Lung (tissue), 17 donors: ENCODE measurements at places on chromosomes 6 and 20. TPM values are rescaled to one million over a fixed set of nuclear protein-coding genes. Genes with fewer than 3 reads are reported as not detected.

DNA sequence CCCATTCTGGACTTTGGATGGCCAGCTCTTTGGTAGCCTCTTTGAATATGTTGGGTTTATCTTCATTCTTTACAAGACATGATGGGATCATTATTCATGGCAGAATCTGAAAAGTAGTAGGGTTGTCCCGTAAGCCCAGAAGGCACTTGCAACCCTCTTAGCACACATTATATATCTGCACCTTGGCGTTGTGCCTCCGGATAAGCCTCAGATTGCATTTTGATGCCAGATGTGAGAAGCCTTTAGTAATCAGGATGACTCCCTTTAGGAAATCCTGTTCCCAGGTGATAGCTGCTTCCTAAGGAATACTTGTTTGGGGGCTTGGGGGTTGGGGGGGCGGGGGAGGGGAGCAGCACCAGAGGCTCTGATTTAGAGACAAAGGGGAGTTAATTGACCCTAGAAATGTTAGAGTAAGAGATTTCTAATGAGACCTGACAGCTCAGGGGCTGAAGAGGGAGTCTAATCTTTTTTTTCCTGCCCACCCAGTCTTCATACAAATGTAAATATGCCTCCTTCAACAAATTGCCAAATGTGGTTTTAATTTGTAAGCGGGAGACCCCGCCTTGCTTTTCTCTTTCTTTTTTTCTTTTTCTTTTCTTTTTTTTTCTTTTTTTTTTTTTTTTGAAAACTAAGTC is 55.1 kb downstream of the JAG1 start:
- no peaks in the 10 kb centered on the region for H3K4me1 ChIP-seq
- H3K27me3 ChIP-seq: no peaks in the 10 kb centered on the region
- no peak for DNase-seq
- H3K36me3 ChIP-seq: no peaks in the 10 kb centered on the region

DNA sequence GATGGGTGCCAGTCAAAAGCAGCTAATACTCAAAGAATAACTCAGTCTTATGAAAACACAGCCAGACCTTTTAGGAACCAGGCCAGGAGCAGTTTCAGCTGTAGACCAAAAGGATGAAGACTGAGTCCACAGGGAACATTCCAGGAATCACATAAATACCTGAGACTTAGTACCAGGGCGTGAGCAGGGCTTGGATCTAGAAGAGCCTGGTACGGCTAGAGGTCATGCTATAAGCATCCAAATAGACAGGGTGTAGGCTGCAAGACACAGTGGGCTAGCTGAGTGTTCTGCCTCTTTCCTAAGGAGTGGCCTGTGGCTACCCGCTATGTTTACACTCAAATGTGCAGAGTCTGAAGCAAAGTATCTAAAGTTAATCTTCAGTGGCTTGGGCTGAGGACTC is 29.5 kb upstream of the LRRC1 start:
- no peaks in the 10 kb centered on the region for H3K4me1 ChIP-seq
- H3K4me3 ChIP-seq: no peak overlapping the region
- no peaks in the 10 kb centered on the region for H3K27me3 ChIP-seq
- no peak overlapping the region for H3K27ac ChIP-seq
- no peaks in the 10 kb centered on the region for H3K36me3 ChIP-seq

GRCh38 chr6:166584853-166585429 is 1.5 kb downstream of the RAMACL start:
- H3K36me3 ChIP-seq: peaks cover 7% of the 10 kb centered on the region
- H3K4me1 ChIP-seq: no peaks in the 10 kb centered on the region
- H3K27me3 ChIP-seq: no peaks in the 10 kb centered on the region
- DNase-seq: no peak
- H3K27ac ChIP-seq: no peak overlapping the region

- no peak overlapping the region for H3K4me3 ChIP-seq
- H3K4me1 ChIP-seq: no peaks in the 10 kb centered on the region
- H3K27ac ChIP-seq: no peak overlapping the region
- no peak for DNase-seq
- no peaks in the 10 kb centered on the region for H3K27me3 ChIP-seq
- H3K36me3 ChIP-seq: no peaks in the 10 kb centered on the region
Measured at GRCh38 chr20:6829510-6830116, 62.1 kb downstream of the BMP2 start.

- H3K27ac ChIP-seq: no peak overlapping the region
- no peaks in the 10 kb centered on the region for H3K36me3 ChIP-seq
- no peaks in the 10 kb centered on the region for H3K27me3 ChIP-seq
- no peaks in the 10 kb centered on the region for H3K4me1 ChIP-seq
- no peak for DNase-seq
- H3K4me3 ChIP-seq: no peak overlapping the region
Measured at GRCh38 chr6:82337688-82338257, 25.8 kb upstream of the TPBG start.

- peaks cover 10% of the 10 kb centered on the region for H3K4me1 ChIP-seq
- peak overlapping the region; percentile 64 for H3K4me3 ChIP-seq
- H3K27ac ChIP-seq: no peak overlapping the region
- H3K27me3 ChIP-seq: no peaks in the 10 kb centered on the region
- no peak for DNase-seq
- H3K36me3 ChIP-seq: peaks cover 6% of the 10 kb centered on the region
Measured at GRCh38 chr6:2839195-2839981, 2.3 kb downstream of the SERPINB1 start.

GRCh38 chr20:19696620-19697019 is 61.4 kb upstream of the RIN2 start:
- H3K4me3 ChIP-seq: no peak overlapping the region
- DNase-seq: no peak
- H3K27ac ChIP-seq: no peak overlapping the region
- H3K36me3 ChIP-seq: no peaks in the 10 kb centered on the region
- H3K27me3 ChIP-seq: no peaks in the 10 kb centered on the region

- H3K27me3 ChIP-seq: no peaks in the 10 kb centered on the region
- no peak for DNase-seq
- H3K27ac ChIP-seq: no peak overlapping the region
Measured at GRCh38 chr20:8386991-8387390, 254.9 kb downstream of the PLCB1 start.

- H3K36me3 ChIP-seq: no peaks in the 10 kb centered on the region
- H3K27ac ChIP-seq: no peak overlapping the region
- no peak overlapping the region for H3K4me3 ChIP-seq
- H3K27me3 ChIP-seq: no peaks in the 10 kb centered on the region
- no peaks in the 10 kb centered on the region for H3K4me1 ChIP-seq
Measured at GRCh38 chr6:6436946-6437345, 116.5 kb upstream of the F13A1 start.

DNA sequence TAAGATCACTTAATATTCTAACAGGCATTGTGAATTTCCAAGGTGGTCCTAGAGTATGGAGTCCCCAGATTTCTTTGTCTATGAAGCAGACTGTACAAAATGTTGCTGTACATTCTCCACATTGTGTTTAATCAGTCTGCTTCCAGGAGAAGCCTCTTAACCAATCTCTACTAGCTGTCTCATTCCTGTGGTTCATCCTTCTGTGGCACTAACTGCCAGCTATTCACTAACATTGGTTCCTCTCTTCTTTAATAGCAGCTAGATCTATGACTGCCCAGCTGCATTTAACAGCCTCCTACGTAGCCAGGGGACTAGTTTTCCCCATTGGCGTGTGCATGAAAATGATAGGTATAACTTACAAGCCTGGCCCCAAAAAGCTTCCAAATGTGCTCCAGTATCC is 395.4 kb downstream of the SAMD5 start:
- H3K27ac ChIP-seq: no peak overlapping the region
- no peak overlapping the region for H3K4me3 ChIP-seq
- no peaks in the 10 kb centered on the region for H3K27me3 ChIP-seq
- DNase-seq: no peak
- no peaks in the 10 kb centered on the region for H3K4me1 ChIP-seq

GRCh38 chr6:84346372-84346771 is 118.9 kb upstream of the CEP162 start:
- no peak overlapping the region for H3K4me3 ChIP-seq
- no peaks in the 10 kb centered on the region for H3K36me3 ChIP-seq
- DNase-seq: no peak
- no peaks in the 10 kb centered on the region for H3K4me1 ChIP-seq
- no peak overlapping the region for H3K27ac ChIP-seq

- peak; percentile 31 for DNase-seq
- no peak overlapping the region for H3K27ac ChIP-seq
- no peaks in the 10 kb centered on the region for H3K27me3 ChIP-seq
- no peak overlapping the region for H3K4me3 ChIP-seq
Measured at GRCh38 chr20:46984405-46984804, 89.8 kb downstream of the EYA2 start.

DNA sequence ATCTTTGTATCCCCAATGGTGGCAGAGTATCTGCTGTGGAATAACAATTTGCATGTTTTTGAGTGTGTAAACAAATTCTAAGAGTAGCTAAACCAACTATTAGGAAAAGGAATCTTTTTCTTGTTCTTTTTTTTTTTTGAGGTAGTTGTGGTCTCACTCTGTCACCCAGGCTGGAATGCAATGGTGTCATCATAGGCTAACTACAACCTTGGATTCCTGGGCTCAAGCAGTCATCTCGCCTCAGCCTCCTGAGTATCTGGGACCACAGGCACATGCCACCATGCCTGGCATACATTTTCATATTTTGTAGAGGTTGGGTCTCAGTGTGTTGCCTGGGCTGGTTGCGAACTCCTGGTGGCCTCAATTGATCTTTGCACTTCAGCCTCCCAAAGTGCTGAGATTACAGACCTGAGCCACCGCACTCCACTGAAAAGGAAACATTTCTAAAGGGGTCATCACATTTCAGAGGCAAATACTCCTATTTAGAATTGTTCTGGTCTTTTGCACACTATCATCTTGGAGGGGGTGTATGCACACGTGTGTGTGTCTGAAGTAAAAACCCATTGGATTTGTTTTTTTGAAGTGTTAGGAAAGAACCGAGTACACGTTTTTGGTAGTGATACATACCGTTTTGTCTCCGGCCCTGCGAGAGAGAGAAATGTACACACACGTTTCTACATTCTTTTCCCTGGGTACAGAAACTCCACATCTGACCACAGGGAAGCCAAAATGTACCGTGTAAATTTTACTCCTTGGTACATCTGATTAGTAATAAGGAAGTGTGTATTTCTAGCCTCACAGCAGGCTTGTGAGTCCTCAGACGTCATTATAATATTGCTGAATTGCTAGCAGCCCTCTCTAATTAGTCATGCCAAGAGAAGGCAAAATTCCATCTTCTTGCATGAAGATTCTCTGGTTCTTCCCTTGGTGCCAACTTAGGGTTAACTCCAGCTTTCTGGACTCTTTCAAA is 183.6 kb downstream of the JARID2 start:
- H3K4me1 ChIP-seq: peaks cover 39% of the 10 kb centered on the region
- no peak overlapping the region for H3K27ac ChIP-seq
- no peaks in the 10 kb centered on the region for H3K36me3 ChIP-seq
- no peaks in the 10 kb centered on the region for H3K27me3 ChIP-seq

GRCh38 chr6:154499855-154500589 is 10.5 kb downstream of the CNKSR3 start:
- H3K27ac ChIP-seq: no peak overlapping the region
- H3K4me1 ChIP-seq: peaks cover 9% of the 10 kb centered on the region
- H3K4me3 ChIP-seq: no peak overlapping the region
- H3K27me3 ChIP-seq: no peaks in the 10 kb centered on the region
- no peak for DNase-seq
- no peaks in the 10 kb centered on the region for H3K36me3 ChIP-seq

DNA sequence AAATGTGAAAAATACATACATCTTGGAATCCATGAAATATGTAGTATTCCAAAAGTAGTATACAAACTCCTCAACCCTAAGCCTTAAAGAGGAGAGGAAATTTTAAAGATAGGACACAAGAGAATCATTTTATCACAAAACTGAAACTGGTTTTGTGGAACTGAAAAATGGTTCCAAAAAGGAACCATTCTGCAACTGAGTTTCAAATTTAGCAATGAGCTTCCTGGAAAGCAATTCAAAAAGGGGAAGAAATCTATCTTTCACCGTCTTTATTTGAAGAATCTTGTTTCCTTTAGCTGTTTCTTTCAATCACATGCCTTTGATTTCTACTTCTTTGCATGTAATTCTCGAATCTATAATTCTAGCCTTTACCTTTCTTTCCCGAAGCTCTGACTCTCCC is 32.2 kb upstream of the LAMP5 start:
- H3K36me3 ChIP-seq: no peaks in the 10 kb centered on the region
- H3K4me1 ChIP-seq: no peaks in the 10 kb centered on the region
- no peak overlapping the region for H3K4me3 ChIP-seq

- no peak overlapping the region for H3K4me3 ChIP-seq
- no peaks in the 10 kb centered on the region for H3K36me3 ChIP-seq
- DNase-seq: no peak
- H3K27ac ChIP-seq: no peak overlapping the region
Measured at GRCh38 chr20:48769069-48769983, 58.5 kb downstream of the PREX1 start.

GRCh38 chr6:2118136-2118535 is 127.3 kb downstream of the GMDS start:
- no peaks in the 10 kb centered on the region for H3K27me3 ChIP-seq
- no peak overlapping the region for H3K27ac ChIP-seq
- DNase-seq: no peak
- no peaks in the 10 kb centered on the region for H3K36me3 ChIP-seq
- no peak overlapping the region for H3K4me3 ChIP-seq

- no peaks in the 10 kb centered on the region for H3K36me3 ChIP-seq
- no peak overlapping the region for H3K27ac ChIP-seq
- H3K27me3 ChIP-seq: no peaks in the 10 kb centered on the region
- DNase-seq: peak; percentile 21
- no peak overlapping the region for H3K4me3 ChIP-seq
- H3K4me1 ChIP-seq: no peaks in the 10 kb centered on the region
Measured at GRCh38 chr6:20056350-20056992, 155.8 kb downstream of the MBOAT1 start.

DNA sequence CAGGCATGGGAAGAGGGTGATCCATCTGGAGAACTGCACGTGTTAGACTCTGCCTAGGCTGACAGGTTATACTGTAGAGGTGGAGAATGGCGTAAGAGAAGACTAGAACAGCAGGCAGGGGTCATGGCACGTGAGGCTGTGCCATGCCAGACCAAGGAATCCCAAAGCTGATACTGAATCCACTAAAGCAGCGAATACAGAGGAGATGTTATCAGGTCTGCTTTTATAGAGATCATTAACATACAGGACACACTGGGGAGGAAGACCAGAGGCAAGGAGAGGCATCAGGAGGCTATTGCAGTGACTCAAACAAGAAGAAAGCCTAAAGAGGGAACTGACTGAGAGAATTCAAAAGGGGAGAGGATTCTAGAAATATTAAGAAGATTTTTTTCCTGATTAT is 12.9 kb downstream of the PHACTR1 start:
- DNase-seq: no peak
- H3K36me3 ChIP-seq: no peaks in the 10 kb centered on the region
- no peak overlapping the region for H3K27ac ChIP-seq
- no peaks in the 10 kb centered on the region for H3K27me3 ChIP-seq
- H3K4me1 ChIP-seq: no peaks in the 10 kb centered on the region
- H3K4me3 ChIP-seq: no peak overlapping the region

GRCh38 chr20:34069341-34070078 is 42.5 kb downstream of the EIF2S2 start:
- H3K27ac ChIP-seq: no peak overlapping the region
- peaks cover 22% of the 10 kb centered on the region for H3K36me3 ChIP-seq
- H3K4me1 ChIP-seq: peaks cover 5% of the 10 kb centered on the region

PRDM13 gene
- not detected for polyA plus RNA-seq

HMGCLL1 gene
- 0.26 TPM for polyA plus RNA-seq

BPI gene
- 5.6 TPM for polyA plus RNA-seq

HLA-DRB1 gene
- 479 TPM for polyA plus RNA-seq

CASS4 gene
- polyA plus RNA-seq: 4.5 TPM

CDS2 gene
- polyA plus RNA-seq: 34.6 TPM

TLDC2 gene
- 0.07 TPM for polyA plus RNA-seq

TCF15 gene
- 0.40 TPM for polyA plus RNA-seq

PTPN1 gene
- polyA plus RNA-seq: 62.0 TPM

ZNF334 gene
- 1.4 TPM for polyA plus RNA-seq

RNGTT gene
- polyA plus RNA-seq: 3.0 TPM
